Tongue (tissue), 3 donors: ENCODE measurements at places on chromosomes 12 and 14.

GRCh38 chr14:98244162-98244948 is 1027.6 kb downstream of the BCL11B start:
- peak; percentile 40 for DNase-seq

DNA sequence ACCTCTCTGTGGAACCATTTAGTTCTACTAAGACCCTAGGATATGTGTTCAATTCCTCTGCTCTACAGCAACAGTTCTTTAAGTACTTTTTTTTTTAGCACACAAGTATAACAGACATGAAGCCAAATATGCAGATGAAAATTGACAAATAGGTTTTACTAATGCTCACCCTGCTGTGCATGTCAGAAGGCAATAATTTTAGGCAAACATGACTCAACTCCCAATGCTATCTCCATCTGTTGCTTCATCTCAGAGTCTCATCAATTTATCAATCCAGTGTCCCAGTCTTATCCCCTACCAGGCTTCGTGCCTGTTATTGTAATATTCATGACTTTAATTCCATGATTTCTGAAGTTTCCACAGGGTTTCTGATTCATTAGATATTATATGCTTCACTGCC is 57.7 kb downstream of the DBX2 start:
- DNase-seq = no peak

GRCh38 chr12:41512497-41512896 is 324.4 kb downstream of the PDZRN4 start:
- DNase-seq = no peak

DNA sequence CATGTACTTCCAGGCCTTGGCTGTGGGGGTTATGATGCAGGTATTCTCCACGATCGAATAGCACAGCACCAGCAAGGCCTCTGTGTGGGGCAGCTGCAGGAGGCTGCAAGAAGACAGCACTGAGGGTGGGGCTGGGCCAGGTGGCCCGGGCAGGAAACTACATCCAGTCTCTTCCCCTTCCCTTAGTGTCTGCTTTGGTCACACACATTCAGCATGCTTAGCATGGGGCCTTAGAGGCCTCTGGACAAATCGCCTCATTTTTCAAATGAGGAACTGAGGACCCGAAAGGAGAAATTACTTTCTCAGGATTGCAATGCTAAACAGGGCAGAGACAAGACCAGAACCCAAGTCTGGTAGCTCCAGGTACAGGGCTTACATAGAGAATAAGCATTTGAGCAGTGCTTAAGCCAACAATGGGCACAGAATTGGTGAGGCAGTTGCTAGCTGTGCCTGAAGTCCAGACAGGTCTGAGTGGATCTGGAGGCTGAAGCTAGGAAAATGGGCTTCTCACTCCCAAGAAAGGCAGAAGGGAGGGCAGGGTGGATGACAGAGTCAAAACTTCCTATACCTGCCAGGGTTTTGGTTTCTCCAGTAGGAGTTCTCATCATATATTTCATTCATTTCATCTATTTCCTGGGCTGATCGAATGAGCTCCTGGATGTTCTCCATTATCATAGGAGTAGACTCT is 3.5 kb downstream of the ACRBP start:
- no peak for DNase-seq

GRCh38 chr14:35414365-35414764 is 9.8 kb upstream of the NFKBIA start:
- no peak for DNase-seq

- DNase-seq = peak; percentile 20
Observed at GRCh38 chr12:94304566-94305061, 155.1 kb downstream of the CEP83 start.

DNA sequence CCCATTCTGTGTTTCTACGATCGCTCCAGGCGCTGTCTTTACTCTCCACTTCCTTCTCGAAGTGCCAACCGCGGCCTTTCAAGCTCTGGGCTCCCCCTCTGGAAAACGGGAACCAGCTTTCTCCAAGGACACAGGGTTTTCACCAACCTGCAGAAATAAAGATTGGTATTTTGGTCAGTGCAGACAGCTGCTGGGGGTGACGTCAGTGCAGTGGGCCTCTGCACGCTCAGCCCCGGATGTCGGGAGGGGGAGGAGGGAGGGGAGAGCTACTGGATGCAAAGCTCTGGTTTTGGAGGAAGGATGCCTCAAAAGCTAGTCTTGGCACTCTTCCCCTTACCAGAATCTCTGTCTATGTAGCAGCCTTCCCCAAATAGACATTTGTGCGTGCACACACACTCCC is 19.9 kb downstream of the HRK start:
- peak; percentile 80 for DNase-seq

DNA sequence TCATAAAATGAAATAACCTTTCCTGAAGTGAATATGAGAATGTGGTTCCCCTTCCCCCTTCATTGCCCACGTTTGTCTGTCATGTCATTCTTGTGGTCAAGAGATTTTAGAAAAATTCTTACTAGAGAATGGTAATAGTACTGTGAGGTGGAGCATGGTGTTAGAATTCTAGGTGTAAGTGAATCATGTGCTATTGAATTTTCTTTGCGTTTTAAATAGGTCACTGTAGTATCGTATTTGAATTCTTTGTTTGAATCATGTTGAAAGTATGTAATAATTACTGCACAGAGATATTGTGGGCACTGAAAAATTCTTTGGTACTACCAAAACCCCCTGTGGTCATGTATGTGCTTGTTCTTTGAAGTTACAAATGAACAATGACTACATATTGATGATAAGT is 49.9 kb downstream of the FUT8 start:
- DNase-seq = no peak

DNA sequence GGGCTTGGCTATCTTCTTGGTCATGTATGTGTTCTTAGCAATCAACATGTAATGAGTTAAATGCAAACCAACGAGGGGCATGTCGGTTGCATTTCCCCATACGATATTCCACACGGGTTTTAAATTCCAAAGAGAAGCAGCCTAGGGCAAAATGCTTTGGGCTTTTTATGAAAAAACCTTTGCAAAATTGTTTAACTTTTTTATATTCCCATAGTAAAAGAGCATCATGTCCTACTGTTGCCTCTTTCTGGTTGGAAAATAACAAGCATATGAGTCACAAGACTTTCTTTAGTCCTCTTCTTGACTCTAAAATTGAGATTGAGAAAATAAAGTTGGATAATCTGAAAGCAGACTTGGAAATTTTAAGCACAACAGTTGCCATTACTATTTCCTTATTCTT is 3.8 kb upstream of the DIO2 start:
- DNase-seq = no peak

- peak; percentile 17 for DNase-seq
Observed at GRCh38 chr12:114678718-114679117, 5.3 kb downstream of the TBX3 start.

DNA sequence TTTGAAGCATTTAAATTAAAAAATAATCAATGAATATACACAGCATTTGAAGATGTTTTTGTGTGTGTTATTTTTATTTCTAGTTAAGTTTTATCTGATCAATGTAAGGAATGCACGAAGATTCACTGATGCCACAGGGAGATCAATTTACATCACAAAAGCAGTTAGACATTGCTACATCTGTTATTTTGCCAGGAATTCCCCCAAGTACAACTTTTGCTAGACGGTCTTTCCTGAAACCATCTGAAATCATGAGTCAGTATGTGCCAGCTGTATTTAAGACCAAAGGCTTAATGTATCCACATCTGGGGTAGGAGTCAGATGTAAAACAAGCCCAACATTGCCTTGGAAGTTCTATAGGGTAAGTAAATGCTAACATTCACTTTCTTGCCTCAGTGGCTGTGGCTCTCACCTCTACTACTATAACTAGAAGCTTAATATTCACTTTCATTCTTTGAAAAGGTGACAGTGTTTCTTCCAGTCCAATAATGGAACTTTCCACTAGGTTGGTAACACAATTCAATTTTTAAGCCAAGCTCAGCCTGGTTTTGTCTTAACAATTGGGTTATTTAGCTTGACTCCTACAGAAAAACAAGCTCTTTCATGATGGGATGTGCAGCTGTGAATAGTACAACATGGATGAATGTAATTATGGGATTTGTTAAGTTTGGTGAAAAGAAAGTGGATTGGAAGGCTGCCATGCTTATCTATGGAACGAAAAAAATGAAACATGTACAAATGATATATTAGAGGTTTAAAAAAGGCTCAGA is 385.4 kb upstream of the TMEM132C start:
- peak; percentile 18 for DNase-seq

DNA sequence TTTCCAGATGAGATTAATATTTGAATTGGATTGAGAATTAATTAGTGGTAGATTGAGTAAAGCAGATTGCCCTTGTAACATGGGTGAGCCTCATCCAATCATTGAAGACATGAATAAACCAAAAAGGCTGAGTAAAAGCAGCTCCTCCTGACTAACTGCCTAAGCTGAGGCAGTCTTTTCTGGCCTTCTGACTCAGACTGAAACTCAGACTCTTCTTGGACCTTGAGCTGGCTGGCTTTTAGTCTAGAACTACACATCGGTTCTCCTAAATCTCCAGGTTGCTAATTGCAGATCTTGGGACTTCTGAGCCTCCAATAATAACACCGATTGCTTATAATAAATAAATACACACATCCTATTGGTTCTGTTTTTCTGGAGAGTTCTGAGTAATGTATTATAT is 24.0 kb downstream of the FKBP11 start:
- no peak for DNase-seq

DNA sequence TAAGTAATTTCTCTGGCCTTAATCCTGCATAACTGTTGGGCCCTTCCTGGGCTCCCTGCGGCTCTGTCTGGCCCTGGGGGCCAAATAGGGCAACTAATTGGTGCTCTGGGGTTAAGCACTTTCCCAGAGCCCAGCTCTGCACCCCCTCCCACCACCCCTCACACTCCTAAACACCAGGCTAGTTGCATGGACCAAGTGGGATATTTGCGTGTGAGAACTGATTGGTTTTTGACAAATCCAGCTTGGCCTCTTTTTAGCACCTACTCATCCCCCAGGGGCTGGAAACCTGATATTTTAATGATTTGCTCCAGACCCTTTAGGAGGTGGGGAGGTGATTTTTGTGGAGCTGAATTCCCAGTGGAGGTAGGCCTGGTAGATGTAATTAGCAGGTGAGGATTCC is 91.9 kb downstream of the DICER1 start:
- no peak for DNase-seq

DNA sequence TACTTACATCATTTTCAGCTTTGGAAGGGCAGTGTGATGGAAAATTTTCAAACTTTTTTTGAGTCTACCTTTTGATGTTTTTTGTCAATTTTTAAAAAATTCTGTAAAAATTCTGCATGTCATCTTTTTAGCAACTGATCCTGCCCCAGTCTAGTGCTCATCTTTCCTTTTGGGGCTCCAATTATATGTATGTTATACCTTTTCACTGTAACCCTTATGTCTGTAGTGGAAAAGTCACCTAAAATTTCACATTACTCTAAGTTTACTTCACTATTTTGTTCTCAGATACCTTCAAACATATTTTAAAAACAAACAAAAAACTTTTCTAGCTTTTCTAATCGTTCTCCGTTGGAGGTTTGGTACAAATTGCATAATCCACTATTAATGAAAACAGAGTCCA is 32.5 kb upstream of the MYRFL start:
- no peak for DNase-seq

GRCh38 chr14:99383472-99384449 is 96.9 kb downstream of the SETD3 start:
- no peak for DNase-seq

GRCh38 chr14:68104518-68104917 is 284.9 kb downstream of the RAD51B start:
- no peak for DNase-seq

DNA sequence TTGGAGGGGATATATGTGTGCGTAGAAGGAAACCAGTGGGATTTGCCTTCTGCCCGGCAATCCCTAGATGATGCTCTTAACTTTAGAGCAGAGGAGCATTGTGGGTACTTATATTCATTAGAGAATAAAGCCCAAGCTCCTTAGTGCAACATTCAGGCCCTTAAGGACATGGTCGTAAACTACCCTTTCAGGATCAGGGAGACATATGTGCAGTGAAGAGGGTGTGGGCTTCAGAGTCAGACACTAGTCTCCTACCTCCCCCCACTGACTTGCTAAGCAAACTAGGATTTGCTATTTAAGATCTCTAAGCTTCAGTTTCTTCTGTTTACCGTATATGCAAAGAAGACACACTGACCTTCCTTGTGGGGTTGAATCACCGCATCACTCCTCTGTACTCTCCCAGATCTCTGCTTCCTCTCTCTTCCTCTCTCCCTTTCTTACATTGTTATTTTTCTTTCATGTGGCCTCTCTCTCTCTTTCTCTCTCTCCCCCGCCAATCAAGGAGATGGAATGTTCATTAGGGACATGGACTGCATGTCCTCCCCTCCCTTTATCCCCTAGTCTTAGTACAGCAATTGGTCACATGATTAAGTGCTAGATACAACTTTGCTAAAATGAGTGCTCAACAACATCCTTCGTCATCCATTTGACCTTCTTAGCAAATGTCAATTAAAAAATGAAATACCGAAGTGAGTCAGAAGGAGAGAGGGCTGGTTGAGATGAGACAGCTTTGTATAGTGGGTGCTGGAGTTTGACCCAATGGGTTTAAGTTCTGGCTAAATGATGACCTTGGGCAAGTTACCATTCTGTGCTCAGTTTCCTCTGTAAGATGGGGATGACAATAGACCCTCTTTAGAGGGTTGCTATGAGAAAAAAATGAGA is 91.7 kb downstream of the TMX1 start:
- no peak for DNase-seq

DNA sequence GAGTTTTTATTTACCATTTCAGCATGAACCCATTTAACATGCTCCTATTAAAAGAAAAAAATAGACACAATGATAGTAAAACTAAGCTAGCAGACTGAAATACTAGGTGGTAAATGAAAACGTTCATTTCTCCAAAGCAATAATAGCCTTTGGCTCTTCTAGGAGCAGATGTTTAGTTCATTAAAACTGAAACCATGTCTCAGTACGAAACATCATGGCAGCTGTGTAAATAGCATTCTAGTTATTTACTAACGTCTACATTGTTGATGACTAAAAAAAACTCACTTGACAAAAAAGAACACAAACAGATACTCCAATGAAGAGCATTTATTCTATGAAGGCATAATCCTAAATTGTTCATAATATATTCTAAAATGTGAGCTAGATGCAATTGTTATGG is 17.9 kb downstream of the RECQL start:
- DNase-seq = no peak

- DNase-seq = no peak
Observed at GRCh38 chr14:74562515-74563232, 49.4 kb downstream of the LTBP2 start.

DNA sequence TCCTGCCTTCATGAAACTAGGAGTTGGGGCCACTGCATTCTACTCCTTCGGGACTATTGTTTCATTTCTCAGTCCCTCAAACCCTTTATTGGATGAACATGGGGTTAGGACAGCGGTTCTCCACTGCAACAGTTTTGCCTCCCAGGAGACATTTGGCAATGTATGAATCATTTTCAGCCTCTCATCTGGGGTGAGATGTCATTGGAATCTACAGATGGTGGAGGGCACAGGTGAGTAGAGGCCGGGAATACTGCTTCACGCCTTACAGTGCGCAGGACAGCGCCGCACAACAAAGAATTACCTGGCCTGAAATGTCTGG is 649 bp upstream of the GNPNAT1 start:
- DNase-seq = no peak

- no peak for DNase-seq
Observed at GRCh38 chr14:25006031-25006430, 43.9 kb downstream of the STXBP6 start.
